Stimulated activated CD4-positive, alpha-beta T cell treated with anti-CD3 and anti-CD28 coated beads, Interleukin-12 subunit alpha, Interleukin-12 subunit beta, amount 100 ng/mL, for 48 hours (primary cell): ENCODE measurements at places on chromosomes 12 and 14.
A peak's percentile ranks its signal among the peaks of the same experiment; 100 is the strongest.

- no peak for DNase-seq
Measured at GRCh38 chr12:123269395-123269892, 2.2 kb downstream of the CDK2AP1 start.

DNA sequence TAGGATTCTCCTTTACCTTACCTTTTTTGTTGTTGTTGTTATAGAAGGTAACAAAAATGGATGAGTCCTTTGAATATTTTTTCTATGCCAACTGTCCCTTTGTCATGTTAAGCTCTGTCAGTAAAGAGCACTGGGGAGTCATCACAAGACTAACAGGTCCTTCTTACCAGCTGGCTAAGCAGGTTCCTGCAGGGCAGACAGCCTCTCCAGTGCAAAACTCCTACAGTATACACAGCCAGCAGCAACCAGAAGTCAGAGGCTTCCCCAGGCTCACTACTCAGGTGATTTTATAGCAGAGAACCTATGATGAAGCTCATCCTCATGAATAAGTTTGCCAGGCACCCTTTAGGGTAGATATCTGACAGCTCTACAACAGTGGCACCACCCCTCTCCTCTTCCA lies 271.1 kb downstream of the RERGL start:
- DNase-seq, result no peak

DNA sequence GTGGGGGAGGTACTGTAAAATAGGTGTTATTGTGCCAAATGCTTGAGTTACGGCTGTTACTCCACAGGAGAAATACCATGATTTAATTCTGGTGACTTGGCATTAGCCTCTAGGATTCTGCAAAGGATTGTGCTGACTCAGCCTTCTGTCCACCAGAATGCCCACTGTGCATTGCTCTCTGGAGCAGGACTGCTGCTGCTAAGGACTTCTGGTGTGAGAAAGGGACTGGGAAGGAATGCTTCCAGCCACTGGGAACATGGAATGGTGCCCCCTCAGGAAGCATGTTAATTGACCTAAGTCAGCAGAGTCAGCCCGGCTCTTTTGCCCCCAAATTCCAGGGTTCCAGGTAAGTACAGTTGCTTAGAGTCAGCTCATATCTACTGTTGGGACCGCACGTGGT lies 32.9 kb downstream of the ZFHX2 start:
- DNase-seq, result no peak

DNA sequence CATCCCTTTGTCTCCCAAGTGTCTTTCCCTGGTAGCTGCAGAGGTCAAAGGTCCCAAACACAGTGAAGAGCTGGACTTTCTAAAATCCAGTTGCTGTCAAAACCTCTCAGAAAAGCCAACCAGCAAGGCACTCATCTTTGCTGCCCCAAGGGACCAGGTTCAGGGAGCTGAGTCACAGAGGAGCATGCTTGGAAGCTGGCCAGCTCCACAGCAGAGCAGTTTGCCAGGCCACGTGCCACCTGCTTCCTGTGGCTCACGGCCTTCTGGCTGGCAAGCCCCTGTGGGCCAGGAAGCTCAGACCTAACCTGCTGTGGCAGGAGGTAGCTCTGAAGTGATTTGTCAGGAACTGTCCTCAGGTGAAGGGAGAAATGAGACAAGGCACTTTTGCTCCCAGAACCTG lies 3.6 kb downstream of the ISCU start:
- DNase-seq, result peak; percentile 43

DNA sequence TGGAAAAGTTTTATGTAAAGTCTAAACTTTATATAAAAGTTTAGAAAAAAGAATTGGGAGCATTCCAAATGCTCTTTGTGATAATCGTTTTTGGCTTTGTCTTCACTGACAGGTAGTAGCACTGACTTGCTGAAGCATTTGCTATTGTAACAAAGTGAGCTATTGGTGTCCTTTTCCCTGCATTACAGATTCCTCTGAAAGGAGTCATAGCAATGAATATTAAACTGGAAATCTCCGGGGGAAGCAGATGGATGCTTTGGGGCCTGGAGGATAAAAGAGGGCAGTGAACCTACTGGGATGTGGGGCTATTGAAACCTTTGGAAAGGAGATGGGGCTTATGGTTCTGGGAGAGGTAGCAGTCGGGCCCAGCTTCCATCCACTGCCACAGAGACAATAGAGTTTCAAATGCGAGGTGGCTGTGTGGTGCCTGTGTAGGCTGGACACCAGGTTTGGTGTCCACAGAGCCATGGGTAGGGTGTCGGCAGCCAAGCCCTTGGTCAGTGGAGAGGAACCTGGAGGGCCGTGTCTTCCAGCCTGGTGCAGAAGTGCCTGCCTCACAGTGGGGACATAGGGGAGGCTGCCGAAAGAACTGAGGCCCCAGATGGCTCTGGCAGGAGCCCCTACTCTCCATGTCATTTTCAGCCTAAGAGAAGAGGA lies 10.1 kb downstream of the GSG1 start:
- DNase-seq, result no peak

DNA sequence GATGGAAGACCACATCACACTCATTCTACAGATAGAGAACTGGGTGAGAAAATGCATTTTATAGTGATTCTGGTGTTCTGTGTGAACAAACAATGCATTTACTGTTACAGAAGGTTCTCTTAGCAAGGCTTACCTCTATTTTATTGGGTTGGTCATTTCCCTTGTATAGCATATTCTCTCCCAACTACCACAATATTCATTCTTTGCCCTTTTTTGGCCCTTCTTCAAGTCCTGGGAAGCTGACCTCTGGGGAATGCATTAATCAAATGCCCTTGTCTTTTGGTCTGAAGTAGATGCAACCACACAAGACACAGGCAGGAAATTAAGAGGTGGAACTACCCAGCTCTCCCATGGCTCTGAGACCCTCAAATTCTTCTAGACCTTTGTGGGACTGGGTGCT lies 19.5 kb downstream of the DCN start:
- DNase-seq, result no peak

DNA sequence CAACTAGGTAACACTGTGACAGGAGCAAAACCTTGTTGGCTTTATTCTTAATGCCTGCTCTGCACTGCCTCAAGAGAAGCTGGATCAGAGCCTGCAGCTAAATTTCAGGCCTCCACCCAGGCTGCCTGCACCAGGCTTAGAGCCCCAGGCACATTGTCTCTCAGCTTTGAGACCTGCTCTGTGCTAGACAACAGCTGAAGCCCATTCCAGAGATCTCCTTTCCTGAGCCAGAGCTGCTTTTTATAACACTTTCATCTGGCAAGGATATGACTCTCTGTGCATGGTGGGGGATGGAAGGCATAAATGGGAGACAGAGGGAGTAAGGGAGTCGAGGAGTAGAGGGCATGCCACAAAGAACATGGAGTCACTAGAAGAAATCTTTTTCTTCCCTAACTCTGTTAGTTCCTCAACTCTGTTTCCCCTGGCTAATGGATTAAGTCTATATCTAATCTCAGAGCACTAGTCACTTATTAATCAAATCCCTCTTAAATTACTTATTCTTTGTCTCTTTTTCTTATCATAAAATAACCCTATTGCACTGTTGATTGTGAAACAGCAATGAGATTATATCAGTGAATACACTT lies 27.1 kb upstream of the LUM start:
- DNase-seq, result no peak

DNA sequence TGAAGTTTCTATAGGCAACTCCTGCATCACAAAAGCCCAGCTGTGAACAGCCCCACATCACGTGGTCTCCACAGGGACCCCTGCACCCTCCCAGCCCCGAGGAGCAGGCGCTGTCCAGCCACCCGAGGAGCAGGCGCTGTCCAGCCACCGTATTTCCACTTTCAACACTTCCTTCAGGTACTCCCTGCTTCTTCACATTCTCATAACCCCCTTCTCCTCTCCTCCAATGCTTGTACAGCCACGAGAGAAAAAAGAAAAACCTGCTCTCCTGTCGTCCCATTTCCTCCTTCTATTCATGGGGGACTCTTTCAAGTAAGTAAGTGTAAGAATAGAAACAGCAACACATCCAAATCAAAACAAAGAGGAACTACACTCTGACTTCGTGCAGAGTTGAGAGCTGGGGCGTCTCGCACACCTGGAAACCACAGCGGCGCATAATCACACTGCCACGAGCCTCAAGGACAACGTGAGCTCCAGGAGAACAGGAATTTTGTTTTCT lies 11.9 kb downstream of the CDC42BPB start:
- no peak for DNase-seq

GRCh38 chr12:25977047-25977446 lies 18.6 kb downstream of the RASSF8 start:
- DNase-seq, result no peak

- no peak for DNase-seq
Measured at GRCh38 chr12:25113651-25114050, 81.3 kb downstream of the DNAI7 start.

GRCh38 chr14:21098892-21099595 lies 589 bp upstream of the ZNF219 start:
- DNase-seq, result no peak

- no peak for DNase-seq
Measured at GRCh38 chr12:117352883-117353282, 8.5 kb downstream of the NOS1 start.

GRCh38 chr14:36320897-36321381 lies 502 bp upstream of the MBIP start:
- no peak for DNase-seq

- DNase-seq, result no peak
Measured at GRCh38 chr12:76554405-76555230, 5.0 kb downstream of the OSBPL8 start.

DNA sequence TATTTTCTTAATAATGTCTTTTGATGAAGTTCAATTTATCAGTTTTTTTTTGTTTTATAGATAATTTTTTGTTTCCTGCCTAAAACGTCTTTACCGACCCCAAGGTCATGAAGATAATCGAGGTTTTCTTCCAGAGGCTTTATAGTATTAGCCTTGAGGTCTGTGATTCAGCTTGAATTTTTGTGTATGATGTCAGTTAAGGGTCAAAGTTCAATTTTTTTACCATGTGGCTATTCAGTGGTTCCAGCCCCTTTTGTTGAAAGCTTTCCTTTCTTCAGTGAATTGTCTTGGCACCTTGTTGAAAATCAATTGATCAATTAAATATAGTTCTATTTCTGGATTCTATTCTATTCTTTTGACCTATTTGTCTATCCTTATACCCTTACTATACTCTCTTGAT lies 3.2 kb upstream of the MGST1 start:
- DNase-seq, result no peak
